ENCODE measurements at places on chromosomes 16 and 17.

DNA sequence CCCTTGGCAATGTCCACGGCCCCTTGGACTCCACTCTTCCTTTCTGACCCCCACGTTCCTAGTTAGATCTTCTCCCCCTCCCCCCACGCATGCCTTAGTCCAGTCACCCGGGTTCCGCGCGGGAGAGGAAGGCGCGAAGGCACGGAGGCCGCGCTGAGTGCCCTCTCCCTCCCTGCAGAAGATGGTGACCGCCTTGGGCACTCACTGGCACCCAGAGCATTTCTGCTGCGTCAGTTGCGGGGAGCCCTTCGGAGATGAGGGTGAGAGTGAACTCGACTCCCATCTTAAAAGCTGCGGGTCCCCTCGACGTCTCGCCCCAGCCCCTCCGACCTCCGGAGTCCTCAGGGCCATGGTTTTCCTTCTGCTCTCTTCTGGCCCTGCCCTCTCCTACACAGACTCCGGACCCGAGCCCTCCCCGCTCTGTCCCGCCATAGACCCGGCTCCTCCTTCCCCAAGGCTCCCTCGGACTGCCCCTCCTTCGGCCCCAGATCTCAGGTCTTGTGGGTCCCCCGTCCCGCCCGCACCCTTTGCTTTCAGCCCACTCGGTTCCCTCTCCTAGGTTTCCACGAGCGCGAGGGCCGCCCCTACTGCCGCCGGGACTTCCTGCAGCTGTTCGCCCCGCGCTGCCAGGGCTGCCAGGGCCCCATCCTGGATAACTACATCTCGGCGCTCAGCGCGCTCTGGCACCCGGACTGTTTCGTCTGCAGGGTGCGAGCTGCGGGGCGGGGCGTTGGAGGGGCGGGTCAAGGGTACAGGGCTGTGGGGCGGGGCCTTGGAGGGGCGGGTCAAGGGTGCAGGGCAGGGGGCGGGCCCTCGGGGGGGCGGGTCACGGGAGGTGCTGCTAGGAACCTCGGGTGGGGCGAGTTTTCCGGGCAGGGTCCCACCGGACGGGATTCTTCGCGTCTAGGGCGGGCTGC, 4.6 kb downstream of the TGFB1I1 start:
- peak; percentile 58 for DNase-seq

- DNase-seq = no peak
Measured at GRCh38 chr17:80443916-80444643, 29.1 kb downstream of the ENDOV start.

- no peak for DNase-seq
Measured at GRCh38 chr17:82582213-82582612, 62.7 kb downstream of the FOXK2 start.

GRCh38 chr17:77814091-77814772, 144.3 kb upstream of the TNRC6C start:
- DNase-seq = no peak

DNA sequence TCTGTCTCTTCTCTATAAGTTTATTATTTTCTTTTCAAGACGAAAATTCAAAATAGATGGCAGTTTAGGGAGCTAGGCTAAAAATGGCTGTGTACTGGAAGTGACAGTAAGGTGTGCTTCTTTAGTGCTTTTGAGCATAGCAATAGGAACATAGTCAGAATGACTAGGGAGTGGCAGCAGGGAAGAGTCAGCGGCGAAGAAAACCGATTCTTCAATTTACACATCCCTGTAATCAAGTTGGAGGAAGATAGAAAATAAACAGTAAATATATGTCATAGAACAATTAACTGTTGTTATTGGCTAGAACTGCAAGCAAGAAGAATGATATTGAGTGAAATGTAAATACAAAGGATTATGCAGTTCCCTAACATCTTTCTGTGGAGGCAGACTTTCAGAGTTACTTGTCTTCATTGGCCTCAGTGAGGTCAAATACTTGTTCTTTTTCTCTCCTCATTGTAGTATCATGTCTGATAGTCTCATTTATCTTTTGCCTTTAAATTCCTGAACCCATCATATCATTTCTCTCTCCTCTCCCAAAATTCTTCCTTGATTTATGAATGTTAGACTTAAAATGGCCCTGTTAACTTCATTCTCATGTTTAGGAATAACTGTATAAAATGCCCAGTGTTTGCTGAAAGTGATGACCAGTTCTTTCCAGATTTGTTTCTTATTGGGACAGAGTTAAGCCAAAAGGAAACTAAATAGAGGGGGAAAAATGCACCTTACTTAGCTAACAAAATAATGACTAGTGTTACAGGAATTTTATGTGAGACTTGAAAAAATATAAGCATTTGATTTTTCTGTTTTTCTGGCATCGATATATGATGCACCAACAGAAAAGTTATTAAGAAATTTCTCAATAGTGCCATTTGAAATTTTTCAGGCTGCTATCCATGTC, 211.4 kb downstream of the BCAS3 start:
- no peak for DNase-seq

DNA sequence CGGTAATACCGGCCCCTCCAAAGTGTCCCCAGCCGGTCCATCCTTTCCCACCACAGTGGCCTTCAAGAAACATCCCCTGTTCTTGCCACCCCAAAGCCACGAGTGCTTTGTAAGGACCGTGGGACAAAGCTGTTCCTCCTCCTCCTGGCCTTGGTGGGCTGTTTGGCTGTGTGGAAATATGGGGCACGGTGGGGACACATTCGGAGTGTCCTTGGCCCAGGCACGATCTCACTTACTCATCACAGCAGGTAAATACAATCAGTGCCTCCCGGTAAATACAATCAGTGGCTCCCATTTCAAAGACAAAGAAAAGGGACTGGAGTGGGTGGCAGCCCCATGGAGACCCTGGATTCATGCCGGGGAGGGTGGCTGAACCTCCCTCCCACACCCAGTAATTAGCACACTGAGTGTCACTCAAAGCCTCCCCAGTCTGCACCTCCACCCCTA, 10.4 kb downstream of the SCN4A start:
- no peak for DNase-seq

DNA sequence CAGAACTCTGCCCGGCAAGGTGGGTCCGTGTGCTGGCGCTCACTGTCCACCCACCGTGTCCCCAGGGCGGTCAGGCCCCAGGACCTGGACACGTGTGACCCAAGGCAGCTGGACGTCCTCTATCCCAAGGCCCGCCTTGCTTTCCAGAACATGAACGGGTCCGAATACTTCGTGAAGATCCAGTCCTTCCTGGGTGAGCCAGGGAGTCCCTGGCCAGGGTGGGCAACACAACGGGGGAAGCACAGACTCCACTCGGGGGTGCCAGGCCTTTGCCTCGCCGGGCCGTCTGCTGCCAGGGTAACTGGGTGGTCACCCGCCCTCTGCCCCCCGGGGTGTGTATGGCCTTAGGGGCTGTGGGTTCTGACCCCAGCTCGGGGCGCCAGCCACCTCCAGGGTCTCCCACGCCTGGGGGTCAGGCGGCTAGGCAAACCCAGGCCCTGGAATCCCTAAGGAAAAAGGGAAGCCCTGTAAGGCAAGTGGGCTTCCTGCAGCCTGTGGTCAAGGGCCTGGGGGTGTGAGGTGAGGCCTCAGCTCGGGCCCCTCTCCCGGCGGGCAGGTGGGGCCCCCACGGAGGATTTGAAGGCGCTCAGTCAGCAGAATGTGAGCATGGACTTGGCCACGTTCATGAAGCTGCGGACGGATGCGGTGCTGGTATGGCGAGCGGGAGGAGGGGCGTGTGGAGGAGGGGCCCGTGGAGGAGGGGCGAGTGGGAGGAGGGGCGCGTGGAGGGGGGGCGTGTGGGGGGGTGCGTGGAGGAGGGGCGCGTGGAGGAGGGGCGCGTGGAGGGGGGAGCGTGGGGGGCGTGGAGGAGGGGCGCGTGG, 6.5 kb downstream of the MSLN start:
- no peak for DNase-seq

DNA sequence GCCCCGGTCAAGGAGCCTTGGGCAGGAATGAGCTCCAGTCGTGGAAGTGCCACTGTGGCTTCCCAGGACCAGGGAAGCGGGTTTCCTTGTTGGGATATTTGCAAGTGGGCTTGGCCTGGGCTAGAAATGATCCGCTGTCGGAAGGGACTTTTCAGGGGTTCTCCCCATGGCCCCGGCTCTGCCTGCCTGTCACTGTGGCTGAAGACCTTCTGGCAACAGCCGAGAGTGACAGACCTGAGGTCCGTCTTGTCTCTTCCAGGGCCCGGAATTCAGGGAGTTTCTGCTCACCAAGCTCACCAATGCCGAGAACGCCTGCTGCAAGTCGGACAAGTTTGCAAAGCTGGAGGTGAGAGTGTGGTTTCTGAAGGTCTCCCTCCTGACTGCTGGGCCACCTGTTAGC, 57.7 kb downstream of the OR1D5 start:
- DNase-seq = no peak

DNA sequence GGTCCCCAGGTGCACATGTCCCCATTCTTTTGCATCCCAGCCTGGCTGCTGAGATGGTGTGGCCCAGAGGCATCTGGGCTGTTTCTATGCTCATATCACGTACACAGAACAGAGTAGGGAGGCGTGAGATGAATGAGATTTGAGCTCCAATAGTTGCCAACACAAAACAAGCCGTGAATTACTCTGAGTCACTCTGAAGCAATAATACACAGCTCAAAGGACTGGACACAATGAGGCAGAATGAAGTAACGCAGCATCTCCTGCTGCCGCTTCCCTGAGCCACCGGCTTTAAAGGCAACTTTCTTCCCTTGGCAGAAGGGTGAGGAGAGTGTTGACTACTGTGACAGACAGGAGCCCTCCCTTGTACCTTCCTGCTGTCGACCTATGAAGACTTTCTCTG, 33.9 kb upstream of the CLEC18B start:
- DNase-seq = no peak
